NCI-H2227 treated with DMSO at 0.1 percent for 48 hours (cell line): ENCODE measurements at places on chromosomes 12 and 14.

DNA sequence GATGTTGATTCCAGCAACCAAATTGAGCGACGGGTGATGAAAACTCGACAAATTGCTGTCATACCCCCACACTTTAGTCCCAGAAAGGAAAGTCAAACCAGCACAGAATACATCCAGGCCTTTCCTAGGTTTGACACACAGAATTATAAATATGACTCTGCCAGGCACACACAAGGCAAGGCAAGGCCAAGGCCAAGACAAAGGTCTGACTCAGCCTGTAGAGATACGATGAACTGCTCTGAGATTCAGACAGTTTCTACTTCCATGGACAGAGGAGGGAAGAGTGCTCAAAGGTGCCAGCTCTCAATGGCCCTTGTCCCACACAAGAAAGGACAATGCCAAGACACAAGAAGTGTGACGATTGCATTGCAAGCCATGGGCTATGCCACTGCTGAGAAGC is 880.2 kb upstream of the TMEM132C start:
- DNase-seq = no peak

GRCh38 chr12:29782285-29782870 is 1.4 kb downstream of the TMTC1 start:
- DNase-seq = no peak

DNA sequence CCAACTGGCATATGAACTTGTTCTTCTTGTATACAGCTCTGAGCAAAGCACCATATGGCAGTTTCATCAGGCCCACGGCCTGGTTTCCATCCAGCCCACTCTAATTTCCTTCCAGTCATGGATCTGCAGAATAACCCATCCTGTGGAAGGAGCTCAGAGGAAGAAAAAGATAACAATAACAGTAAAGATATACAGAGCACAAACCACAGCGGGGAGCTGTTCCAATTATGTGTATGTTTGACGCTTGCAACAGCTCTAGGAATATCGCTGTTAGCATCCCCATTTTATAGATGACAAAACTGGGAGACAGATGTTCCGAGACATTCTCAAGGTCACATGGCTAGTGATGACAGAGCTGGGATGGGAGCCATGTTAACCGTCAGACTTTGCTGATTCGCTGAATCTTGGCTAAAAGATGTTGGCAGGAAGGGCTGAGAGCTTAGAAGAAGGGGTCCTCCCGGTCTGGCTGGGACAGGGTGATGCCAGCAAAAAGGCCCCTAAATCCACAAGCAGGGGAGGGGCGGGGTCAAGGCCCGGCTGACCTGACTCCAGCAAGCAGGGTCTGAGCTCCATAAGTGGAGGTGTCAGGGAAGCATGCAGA is 34.4 kb upstream of the CIPC start:
- no peak for DNase-seq

GRCh38 chr14:51382506-51382905 is 142.5 kb downstream of the TMX1 start:
- DNase-seq = no peak

DNA sequence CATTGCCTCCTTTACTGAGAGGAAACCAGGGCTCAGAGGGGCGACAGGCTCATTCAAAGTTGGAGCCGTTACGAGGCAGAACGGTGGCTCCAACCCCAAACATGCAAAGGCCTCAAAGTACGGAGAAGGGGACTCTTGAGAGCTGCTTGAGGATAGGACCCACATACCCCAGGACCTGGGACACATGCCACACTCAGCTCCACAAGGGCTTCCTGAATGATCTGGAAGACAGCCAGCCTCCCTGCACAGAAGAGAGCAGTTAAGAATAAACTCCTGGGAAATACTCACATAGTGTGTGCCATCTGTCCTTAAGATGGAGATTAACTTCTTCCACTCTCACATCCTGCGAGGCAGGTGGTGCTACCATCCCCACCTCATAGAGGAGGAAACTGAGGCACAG is 26.6 kb upstream of the NXPH4 start:
- no peak for DNase-seq

DNA sequence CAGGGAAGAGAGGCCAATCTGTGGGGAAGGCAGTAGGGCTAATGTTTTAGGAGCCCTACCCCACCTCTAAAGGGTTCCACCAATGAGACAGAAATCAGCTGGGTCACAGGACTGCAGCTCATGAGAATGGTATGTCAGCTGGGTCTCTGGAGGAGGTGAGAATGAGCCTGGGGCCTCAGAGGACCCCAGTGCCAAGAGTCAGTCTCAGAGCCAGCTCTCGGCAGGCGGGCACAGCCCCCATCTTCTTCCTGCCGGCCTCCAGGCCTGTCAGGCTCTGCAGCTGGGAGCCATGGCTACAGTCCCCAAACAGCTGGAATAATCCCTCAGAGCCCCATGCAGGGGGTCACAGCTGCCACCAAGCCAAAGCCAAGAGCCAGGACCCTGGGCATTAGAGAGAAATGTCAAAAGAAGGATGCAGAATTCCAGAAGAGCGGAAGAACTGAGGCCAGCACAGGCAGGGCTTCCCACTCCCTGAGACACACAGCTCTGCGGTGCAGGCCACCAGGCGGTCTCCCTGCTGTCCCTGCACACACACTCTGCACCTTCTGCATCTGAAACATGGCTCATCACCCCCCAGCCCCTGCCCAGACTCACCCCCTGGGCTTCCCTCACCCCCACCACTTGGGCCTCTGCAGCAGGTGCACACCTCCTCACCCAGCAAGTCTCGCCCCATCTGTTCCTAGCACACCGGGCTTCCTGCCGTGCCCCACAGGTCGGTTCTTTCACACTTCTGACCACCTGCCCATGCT is 26.0 kb downstream of the ITPK1 start:
- DNase-seq = no peak
